HuH-7 (cell line): ENCODE measurements at places on chromosomes 3 and 15.

DNA sequence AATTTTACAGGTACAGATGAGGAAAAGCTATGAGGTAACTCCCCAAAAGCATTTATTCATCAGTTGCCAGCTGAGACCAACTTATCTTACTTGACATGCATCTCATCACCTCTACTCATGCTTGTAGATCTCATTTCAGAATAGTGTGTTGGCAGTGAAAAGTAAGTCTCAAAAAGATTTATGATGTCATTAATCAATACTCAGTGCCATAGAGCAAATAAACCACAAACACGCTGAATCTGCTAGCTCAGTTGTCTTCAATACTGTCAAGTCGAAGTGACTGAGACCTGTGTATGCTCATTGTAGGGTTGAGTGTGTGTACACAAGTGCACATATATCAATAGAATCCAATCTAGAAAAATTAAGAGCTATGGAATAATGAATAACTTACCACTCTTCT is 413.5 kb downstream of the CNTN3 start:
- DNase-seq = no peak

DNA sequence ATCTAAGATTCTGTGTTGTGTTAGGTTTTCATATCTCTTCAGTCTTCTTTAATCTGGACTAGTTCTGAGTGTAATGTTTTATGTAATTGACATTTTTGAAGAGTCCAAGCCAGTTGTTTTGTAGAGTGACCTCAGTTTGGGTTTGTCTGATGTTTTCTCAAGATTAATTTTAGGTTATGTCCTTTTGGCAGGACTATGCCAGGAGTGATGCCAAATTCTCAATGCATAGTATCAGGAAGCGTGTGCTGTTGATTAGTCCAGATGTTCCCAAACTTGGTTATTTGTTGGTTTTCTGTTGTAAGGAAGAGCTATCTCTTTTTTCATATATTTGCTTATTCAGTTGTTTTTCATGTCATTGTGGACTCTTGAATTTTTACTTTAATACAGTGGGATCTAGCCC is 32.6 kb downstream of the NMD3 start:
- DNase-seq = no peak

DNA sequence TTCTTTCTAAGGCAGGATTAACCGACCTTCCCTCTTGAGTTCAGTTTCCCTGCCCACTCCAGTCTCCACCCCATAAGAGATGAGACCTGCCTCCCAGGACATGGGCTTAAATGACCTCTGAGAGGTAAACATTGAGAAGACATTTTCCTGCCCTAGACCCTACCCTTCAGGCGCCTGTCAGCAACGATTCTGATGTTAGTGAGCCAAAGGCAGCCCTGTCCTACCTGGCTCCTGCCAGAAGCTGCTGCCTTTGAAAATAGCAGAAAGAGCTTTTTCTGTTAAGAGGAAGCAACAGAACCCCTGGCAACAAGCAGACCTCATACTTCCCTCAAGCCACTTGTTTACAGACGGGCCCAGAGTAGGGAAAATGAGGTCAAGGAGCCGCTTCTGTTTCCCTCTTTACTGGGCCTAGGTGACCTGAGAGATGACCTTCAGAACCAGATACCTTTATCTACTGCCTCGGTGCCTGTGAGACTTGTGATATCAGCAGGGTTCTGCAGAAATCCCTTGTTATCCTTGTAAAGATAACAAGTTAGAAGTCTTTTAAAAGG is 52.0 kb downstream of the CD200R1L start:
- peak; percentile 8 for DNase-seq

DNA sequence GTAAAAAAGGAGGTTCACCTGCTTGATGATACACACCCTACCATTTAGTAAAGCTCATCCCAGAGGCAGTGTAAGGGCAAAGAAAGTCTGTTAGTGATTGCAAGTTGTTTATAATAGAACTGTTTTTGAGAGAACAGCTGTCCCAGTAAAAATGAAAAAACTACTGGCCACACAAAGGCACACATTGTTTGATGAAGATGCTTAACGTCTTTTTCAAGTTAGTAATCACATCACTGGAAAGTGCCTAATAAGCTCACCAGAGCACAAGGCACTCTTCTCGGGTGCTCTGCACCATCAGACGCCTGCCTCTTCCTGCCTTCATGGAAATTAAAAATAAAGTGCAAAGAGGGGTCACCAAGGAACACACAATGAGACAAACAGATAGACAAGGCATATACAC is 186.9 kb downstream of the PDZRN3 start:
- no peak for DNase-seq

DNA sequence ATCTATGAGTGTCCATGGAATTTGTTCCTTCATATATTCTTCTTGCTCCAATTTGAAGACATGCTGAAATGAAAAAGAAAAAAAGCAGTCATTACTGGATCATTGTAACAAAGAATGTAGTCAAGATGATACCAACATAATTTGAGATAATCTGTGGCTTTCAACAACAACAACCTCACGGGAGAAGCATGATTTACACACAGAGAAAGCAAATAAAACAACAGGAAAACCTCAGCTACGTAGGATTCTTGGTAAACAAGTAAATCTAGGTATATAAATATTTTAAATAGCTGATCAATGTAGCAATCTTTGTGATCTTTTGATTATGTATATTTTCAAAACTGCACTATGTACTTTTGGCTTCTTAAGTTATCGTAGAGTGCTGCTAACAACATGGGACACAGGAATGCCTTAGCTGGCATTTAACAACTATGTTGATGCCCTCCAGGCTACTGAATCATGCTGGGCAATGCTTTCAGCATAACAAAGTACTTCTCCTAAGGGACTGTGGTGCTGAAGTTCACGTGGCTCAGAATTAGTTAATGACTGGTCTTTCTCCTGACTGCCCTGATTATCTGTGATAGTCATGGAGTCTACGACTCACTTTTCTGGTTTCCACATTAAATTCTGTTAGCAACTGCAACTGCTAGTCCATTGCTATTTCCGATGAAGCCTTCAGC is 96.5 kb upstream of the MYO5C start:
- no peak for DNase-seq

DNA sequence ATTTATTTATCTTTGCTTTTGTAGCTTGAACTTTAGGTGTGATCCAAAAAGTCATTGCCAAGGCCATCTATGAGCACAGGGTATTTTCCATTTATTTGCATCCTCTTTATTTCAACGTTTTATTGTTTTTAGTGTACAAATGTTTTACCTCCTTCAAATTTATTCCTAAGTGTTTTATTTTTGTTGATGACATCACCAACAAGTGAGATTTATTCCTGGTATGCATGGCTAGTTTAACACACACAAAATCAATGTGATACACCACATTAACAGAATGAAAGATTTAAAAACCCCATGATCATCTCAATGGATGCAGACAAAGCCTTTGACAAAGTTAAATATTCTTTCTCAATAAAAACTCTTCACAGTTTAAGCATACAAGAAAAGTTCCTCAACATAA is 66.3 kb upstream of the CHRM5 start:
- DNase-seq = no peak

- DNase-seq = no peak
Observed at GRCh38 chr15:96421178-96421601, 90.7 kb downstream of the NR2F2 start.

GRCh38 chr15:62889141-62889661 is 153.3 kb upstream of the TPM1 start:
- no peak for DNase-seq

DNA sequence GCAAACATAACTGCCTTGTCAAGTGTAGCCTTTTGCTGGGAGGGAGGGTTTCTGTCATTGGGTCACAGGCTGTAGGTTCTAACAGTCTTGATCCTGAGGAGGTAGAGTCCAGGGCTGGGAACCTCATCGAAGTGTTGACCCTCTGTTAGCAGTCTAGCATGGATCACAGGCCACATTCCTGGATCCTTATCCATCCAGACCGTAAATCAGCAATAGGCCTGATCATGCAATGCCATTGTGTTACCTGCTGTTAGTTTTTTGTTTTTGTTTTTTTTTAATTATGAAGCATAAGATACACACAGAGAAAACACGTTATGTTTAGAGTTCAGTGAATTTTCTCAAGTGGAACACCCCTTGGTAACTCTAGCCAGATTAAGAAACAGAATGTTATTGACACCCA is 282.0 kb upstream of the TPM1 start:
- no peak for DNase-seq

DNA sequence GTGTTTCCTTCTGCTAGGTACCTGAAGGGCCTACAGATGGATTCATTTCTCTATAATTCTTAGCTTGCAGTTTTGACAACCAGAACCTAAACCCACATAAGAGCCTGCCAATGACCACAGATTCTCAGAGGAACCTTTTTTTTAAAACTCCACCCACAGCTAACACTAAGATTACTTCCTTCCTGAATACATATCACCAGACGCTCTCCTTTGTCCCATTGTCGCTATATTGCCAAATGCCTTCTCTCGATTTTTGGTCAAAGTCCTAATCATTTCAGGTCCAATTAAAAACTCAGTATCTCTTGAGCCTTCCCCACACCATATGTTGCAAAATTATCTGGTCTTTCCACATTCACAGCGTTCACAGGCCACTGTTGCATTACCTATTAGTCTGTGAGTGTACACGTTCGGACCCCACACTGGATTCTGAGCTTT is 12.4 kb downstream of the ZNF710 start:
- no peak for DNase-seq

GRCh38 chr3:63351159-63352007 is 73.3 kb downstream of the SYNPR start:
- DNase-seq = peak; percentile 2

DNA sequence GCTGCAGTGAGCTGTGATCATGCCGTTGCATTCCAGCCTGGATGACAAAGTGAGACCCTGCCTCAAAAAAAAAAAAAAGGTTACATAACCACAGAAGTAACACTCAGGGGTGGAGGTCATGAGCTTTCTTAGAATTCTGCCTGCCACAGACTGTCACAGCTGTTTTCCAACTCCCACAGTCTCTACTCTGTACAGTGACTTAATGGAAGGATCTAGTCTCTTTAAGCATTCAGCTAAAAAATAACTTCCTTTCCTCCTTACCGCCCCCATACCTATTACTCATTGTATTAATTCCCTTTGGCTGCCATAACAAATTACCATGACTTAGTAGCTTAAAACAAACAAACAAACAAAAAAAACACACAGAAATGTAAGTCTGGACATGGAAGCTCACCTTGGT is 99.6 kb upstream of the UBE2E1 start:
- no peak for DNase-seq

DNA sequence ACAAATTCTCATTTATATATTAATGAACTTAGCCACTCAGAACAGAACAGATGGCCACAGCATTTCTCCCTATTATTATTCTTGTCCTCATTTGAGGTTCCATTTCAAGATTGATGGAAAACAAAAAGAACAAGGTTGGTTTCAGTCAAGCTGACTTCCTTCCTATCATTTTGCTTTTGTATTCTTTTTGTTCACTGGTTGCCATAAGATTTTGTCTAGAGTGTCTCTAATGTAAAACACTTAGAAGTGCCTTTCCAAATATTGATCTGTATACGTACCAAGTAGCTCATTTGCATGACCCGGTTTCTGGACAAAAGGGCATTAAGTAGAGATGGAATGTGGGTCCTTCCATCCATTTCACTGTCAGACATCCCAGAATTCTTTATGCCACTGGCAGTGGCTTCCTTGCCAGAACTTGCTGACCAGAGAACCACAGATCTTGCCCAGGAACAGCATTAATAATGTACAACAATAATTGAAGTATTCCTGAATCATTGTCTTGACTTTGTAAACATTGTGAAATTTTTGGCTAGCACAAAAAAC is 63.8 kb downstream of the PEX5L start:
- DNase-seq = no peak

- DNase-seq = no peak
Observed at GRCh38 chr15:38271895-38272294, 19.3 kb downstream of the SPRED1 start.

DNA sequence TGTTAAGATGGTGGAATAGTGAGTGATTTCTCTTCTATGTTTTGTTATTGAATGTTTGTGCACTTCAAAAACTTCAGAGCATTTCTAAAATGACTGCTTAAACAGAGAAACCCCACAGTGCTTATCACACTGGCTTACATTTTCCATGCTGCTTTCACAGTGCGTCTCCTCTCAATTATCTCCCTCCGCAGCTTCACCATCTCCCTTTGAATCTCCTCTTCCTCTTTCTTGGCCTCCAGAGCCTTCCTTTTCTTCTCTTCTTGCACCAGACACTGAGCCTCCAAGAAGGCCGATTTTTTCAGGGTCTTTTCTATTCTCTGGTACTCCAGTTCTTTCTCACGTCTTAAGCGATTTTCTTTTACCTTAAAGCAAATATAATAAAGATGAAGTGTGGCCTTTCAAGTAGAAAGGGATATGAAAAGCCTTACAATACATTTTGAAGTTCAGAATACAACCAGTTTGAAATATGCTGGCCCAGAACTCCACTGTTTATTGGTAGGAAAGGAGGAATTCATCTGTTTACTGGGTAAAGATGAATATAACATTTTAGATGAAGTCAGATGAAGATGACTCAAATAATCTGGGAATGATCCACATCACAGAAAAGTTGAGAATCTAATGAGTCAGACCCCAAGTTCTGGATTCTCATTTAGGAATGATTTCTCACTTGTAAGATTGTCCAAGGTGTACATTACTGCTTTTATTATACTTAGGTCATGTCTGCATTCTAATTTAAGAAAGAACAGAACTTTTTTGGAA is 21.4 kb downstream of the CCDC191 start:
- DNase-seq = no peak

GRCh38 chr15:60557191-60557618 is 78.3 kb upstream of the ICE2 start:
- no peak for DNase-seq

GRCh38 chr3:183233966-183234365 is 19.1 kb upstream of the B3GNT5 start:
- no peak for DNase-seq

- DNase-seq = no peak
Observed at GRCh38 chr3:173371848-173372487, 25.6 kb upstream of the NLGN1 start.

GRCh38 chr3:13542142-13542541 is 6.8 kb upstream of the FBLN2 start:
- no peak for DNase-seq

GRCh38 chr3:59653405-59654122 is 603.7 kb upstream of the CFAP20DC start:
- no peak for DNase-seq

DNA sequence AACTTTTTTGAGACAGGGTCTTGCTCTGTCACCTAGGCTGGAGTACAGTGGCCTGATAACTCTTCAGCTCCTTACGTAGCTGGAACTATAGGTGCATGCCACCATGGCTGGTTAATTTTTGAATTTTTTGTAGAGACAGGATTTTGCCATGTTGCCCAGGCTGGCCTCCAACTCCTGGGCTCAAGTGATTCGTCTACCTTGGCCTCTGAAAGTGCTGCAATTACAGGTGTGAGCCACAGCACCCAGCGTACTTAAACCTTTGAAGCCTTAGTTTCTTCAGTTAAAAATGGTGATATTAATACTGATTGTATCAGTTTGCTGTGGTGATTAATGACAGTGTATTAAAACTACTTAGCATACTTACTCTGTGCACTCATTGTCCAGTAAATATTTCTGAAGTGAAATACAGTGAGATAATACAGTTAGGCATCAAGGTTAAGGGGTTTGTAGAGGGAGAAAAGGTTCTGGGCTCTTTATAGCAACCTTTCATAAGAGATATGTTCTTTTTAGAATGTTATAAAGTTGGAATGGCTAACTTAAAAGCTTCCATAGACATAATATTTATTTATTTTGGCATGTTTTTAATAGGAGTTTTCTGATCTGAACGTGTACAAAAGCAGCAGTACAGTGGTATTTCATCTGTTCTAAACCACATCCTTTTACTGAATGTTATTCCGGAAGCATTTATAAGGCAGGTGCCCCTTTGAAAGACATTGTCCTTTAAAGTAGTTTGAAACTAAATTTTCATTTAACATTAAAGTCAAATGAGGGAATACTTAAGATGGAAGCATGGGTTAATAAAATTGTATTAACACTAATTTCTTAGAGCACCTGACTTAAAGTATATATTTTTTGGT is 23.6 kb downstream of the NCK1 start:
- no peak for DNase-seq
